ENCODE measurements at places on chromosomes 5 and 9. TPM values are rescaled to one million over a fixed set of nuclear protein-coding genes. Genes with fewer than 3 reads are reported as not detected.

The TERT gene
- total RNA-seq: 0.84 TPM

The VLDLR gene
- total RNA-seq: not detected

The PCDHB6 gene
- total RNA-seq: not detected

The DNM1 gene
- total RNA-seq: 2.5 TPM

GRCh38 chr9:34545497-34545896, 22.7 kb upstream of the ENHO start:
- H3K4me3 ChIP-seq: no peak overlapping the region
- H3K4me1 ChIP-seq: no peaks in the 10 kb centered on the region
- no peak overlapping the region for H3K27ac ChIP-seq

GRCh38 chr5:102715082-102715807, 39.9 kb upstream of the PAM start:
- no peaks in the 10 kb centered on the region for H3K4me1 ChIP-seq
- H3K4me3 ChIP-seq: no peak overlapping the region
- DNase-seq: no peak
- peaks cover 4% of the 10 kb centered on the region for H3K27me3 ChIP-seq
- H3K36me3 ChIP-seq: no peaks in the 10 kb centered on the region
- no peak overlapping the region for H3K27ac ChIP-seq

GRCh38 chr5:95075111-95075510, 209.8 kb downstream of the MCTP1 start:
- no peak overlapping the region for H3K4me3 ChIP-seq
- H3K4me1 ChIP-seq: no peaks in the 10 kb centered on the region
- H3K36me3 ChIP-seq: no peaks in the 10 kb centered on the region

DNA sequence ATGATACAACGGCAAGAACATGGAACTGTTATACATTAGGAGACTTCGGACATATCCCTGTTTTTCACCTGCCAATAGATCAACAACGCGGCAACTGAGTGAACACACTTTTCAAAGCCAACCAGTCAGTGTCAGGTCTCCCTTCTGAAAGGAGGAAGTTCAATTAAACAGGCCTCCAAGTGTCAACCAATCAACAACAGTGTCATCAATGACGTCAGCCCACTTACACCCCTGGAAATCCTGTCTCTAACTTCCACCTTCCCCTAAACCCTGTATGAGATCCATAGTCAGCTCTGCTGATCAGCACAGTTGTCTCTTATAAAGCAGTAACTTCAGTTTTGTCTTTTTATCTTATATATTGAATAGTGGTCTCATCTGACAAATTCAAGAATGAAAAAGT, 36.6 kb downstream of the DMRT3 start:
- no peak for DNase-seq
- no peaks in the 10 kb centered on the region for H3K36me3 ChIP-seq
- H3K27ac ChIP-seq: no peak overlapping the region
- peaks cover 4% of the 10 kb centered on the region for H3K4me1 ChIP-seq

- DNase-seq: no peak
- H3K4me1 ChIP-seq: peaks cover 17% of the 10 kb centered on the region
- no peak overlapping the region for H3K27ac ChIP-seq
- no peaks in the 10 kb centered on the region for H3K36me3 ChIP-seq
Observed at GRCh38 chr9:96871176-96871575, 16.9 kb upstream of the ZNF782 start.

DNA sequence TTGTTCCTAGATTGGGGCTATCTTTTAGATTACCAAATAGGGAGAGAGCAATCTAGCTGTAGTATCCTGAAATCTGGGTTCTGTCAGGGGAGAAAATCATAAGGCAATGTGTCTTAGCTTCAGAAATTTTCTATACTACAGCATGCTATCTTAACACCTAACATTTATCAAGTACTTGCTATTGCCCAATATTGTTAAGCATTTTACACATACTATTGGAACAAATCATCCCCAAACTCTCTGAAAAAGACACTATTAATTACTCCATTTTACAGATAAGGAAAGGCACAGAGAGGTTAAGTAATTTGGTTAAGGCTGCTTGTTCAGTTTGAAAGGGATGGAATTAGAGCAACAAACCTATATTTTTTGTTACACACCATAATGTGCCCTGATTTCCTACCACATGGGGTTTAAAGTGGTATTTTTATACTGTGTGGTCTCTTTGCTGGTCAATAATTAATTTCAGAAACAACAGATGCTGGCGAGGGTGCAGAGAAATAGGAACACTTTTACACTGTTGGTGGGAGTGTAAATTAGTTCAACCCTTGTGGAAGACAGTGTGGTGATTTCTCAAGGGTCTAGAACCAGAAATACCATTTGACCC, 57.2 kb upstream of the RIC1 start:
- no peaks in the 10 kb centered on the region for H3K36me3 ChIP-seq
- H3K27ac ChIP-seq: no peak overlapping the region

- no peak overlapping the region for H3K4me3 ChIP-seq
- no peaks in the 10 kb centered on the region for H3K27me3 ChIP-seq
- peaks cover 21% of the 10 kb centered on the region for H3K36me3 ChIP-seq
Observed at GRCh38 chr9:123556464-123557435, 200.8 kb downstream of the CRB2 start.

- no peak overlapping the region for H3K4me3 ChIP-seq
- no peaks in the 10 kb centered on the region for H3K27me3 ChIP-seq
- no peaks in the 10 kb centered on the region for H3K4me1 ChIP-seq
- no peak overlapping the region for H3K27ac ChIP-seq
- DNase-seq: no peak
Observed at GRCh38 chr5:173878224-173878967, 9.8 kb upstream of the CPEB4 start.

DNA sequence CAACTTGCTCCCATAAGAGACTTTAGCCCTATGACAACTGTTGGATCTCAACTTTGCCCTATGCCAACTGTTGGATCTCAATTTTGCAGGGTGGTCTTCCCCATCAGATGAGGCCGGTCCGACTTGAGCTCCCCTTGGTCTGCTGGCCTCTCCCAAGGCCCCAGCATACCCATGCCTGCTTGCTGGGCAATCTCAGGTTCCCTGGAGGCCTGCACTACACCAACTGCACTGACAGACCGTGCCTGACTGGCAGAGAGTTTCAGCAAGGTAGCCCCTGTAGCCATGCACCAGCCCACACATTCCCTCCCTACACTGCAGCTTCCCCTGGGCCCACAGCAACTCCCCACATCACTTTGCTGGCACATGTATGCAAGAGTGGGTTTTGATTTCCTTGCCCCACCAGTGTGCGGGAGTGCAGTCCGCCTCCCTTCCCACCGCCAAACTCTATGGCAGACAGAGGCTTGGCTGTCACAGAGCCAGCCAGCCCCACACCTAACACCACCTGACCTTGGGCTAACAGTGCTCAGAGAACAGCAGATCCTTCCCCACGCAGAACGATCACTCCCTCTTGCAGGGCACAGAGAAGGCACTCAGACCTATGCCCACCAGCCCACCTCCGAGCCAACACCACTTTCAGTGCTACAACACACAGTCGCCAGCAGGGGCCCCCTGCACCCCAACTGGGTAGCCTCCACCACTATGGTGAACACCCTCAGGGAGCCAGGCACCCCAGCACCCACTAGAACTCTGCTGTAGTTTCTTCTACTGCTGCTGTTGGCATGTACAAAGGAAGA, 279.9 kb upstream of the COX7C start:
- no peaks in the 10 kb centered on the region for H3K4me1 ChIP-seq
- no peak overlapping the region for H3K27ac ChIP-seq
- H3K4me3 ChIP-seq: no peak overlapping the region

DNA sequence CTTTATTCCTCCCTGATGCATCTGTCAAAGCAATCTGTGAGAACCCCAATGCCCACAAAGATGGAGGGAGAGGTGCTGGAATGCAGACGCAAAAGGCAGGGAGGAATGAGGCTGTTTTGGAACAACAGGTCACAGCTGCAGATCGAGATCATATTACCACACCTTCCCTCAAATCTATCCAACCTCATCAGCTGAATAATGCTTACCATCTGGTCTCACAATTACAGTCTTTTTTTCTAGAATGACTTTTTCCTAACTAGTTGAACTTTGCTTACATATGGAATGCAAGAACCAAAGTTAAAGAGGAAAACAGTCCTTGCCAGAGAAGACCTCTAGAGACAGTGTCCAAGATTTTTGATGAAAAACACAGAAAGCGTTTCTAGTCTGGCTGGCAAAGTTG, 158.1 kb downstream of the LPAR1 start:
- no peak overlapping the region for H3K27ac ChIP-seq
- H3K4me3 ChIP-seq: no peak overlapping the region
- H3K4me1 ChIP-seq: no peaks in the 10 kb centered on the region

All from CD4-positive, alpha-beta T cell (primary cell).